Psoas muscle (tissue), 8 donors: ENCODE measurements at places on chromosomes 12 and 14. TPM values are rescaled to one million over a fixed set of nuclear protein-coding genes. Genes with fewer than 3 reads are reported as not detected.

Gene AKAP3
- 2.9 TPM for total RNA-seq

Gene TAS2R19
- total RNA-seq = 0.68 TPM

Gene KRT73
- not detected for total RNA-seq

Gene TSPAN11
- 0.12 TPM for total RNA-seq

Gene HCAR2
- not detected for total RNA-seq

Gene C12orf42
- not detected for total RNA-seq

Gene IAPP
- total RNA-seq = not detected

Gene SBNO1
- 32.1 TPM for total RNA-seq

Gene TCL1A
- total RNA-seq = not detected

Gene PYM1
- 17.4 TPM for total RNA-seq

Gene ARG2
- total RNA-seq = 1.3 TPM

Gene SLC35F4
- not detected for total RNA-seq

Gene RDH11
- 7.3 TPM for total RNA-seq

Gene MYO1H
- total RNA-seq = 0.10 TPM

Gene SLCO1B1
- total RNA-seq = not detected

Gene CELA1
- total RNA-seq = not detected

Gene NOS1
- total RNA-seq = 12.1 TPM

Gene L3HYPDH
- 12.3 TPM for total RNA-seq

Gene KCNK10
- not detected for total RNA-seq

Gene PPP1R12A
- total RNA-seq = 41.4 TPM

Gene IL26
- total RNA-seq = not detected

Gene KRT71
- not detected for total RNA-seq

Gene DLK1
- 38.0 TPM for total RNA-seq

Gene NTN4
- total RNA-seq = 3.9 TPM

Gene NACA
- total RNA-seq = 719 TPM

Gene RNF212B
- not detected for total RNA-seq

Gene SLC10A1
- not detected for total RNA-seq

Gene PPP1R36
- total RNA-seq = 0.46 TPM

Gene PAPOLA
- total RNA-seq = 88.8 TPM

Gene RASSF9
- total RNA-seq = 2.5 TPM

Gene ANKRD13A
- 8.7 TPM for total RNA-seq

Gene LRRC43
- not detected for total RNA-seq
